ENCODE measurements at places on chromosomes 13 and 19.
A peak's percentile ranks its signal among the peaks of the same experiment; 100 is the strongest.

DNA sequence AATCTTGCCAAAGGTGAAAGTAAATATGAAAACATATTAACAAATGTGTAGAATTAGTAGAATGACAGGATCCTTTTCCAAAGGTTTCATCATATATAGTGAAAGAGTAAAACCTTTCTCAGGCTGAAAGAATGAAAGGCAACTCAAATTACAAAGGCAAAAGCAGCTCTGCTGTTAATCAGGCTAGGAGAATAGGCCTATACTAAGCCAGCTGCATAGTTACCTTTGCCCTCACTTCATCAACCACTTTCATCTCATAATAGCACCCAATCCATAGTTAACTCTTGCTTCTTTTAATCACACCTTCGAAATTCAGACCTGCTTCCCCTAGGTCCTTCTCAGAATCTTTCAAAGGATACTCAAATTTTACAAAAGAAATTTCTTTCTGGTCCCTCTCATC lies 1167.6 kb upstream of the ATXN8OS start:
- no peak for DNase-seq

GRCh38 chr19:11330127-11330526 lies 9.3 kb downstream of the RAB3D start:
- no peak for DNase-seq

- DNase-seq: no peak
Measured at GRCh38 chr13:30454991-30455390, 10.7 kb downstream of the HMGB1 start.

DNA sequence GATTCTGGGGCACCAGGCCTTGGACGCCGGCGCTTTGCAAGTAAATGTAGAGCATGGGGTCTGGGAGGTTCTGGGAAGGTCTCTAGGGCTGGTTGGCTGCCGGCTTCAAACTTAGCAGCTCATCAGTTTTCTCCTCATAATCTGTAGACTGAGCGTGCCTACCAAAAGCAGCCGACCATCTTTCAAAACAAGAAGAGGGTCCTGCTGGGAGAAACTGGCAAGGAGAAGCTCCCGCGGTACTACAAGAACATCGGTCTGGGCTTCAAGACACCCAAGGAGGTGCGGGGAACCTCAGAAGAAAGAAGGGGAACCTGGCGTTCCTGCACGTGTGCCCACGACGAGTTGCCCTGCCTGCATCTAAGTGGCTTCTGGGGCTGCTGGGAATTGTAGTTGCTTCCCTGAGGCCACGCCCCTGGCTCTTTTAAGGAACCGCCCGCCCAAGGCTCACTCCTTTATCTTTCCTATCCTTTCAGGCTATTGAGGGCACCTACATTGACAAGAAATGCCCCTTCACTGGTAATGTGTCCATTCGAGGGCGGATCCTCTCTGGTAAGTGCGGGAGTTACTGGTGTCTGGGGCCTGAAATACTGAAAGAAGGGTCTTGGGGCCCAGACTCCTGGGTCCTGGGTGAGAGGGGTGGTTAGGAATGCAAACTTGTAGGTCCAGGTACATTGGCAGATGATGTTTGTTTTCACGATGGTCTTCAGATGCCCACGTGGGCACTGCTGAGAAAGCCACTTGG lies 984 bp downstream of the RPS11 start:
- peak; percentile 24 for DNase-seq

DNA sequence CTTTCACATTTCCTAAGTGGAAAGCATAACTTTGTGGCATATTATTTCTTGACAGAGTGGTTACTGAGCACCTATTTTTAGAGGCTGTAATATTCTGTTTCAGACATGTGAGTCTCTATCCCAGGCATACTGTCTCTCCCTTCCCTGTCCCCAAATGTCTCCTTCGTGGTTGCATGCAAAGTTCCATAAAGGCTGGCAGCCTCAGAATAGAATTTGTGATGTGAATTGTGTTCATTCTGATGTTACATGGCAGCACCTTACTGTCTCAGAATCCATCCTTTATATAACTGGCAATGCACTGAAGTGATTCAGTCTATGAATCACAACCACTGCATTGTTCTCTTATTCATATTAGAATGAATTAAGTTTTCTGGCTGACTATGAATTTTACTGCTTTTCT lies 89.0 kb upstream of the SLC7A1 start:
- DNase-seq: no peak

DNA sequence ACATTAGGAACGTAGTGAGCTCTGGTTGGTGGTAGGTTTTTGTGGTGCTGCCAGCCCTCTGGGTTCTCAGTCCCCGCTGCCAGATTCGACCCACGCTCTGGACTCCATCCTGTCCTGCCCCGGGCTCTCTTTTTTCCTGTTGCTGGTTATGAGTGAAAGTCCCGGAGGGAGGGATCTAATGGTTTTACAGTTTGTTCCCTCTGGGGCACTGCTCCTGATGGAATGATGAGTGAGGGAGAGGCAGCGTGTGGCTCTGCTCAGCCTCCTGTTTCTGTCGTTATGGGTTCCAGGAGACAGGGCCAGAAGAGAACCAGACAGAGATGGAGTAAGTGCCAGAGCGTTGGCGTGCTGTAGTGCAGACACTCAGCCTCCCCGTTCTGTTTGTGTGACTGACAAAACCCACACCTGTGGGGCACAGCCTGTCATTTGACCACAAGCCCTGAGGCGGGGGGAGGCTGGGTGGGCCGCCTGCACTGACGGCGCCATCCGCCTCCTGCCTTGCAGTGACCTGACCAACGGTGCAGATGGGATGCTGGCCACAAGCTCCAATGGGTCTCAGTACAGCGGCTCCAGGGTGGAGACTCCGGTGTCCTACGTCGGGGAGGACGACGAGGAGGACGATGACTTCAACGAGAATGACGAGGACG lies 18.3 kb downstream of the ATP4B start:
- DNase-seq: no peak

DNA sequence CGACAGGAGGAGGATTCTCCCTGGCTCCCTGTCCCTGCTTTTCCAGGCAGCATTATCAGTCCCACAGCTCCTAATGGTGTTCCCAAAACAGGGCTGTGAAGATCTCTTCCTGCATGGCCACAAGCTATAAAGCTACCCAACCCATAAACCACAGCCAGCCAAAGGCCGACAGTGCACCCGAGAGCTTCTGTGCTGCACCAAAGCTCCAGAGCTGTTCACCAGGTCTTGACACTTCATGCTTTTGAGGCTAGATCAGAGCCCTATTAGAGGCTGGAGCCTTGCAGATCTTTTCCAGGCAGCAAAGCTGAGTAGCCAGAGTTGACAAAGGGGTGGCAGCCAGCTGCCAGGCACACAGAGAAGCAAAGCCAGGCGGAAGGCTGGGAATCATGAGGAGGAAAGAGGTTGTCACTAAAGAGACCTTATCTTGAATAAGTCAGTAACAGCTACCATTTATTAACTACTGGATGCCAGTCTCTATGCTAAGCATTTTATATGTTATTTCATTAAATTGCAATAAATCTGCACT lies 180.4 kb downstream of the KATNAL1 start:
- DNase-seq: no peak

DNA sequence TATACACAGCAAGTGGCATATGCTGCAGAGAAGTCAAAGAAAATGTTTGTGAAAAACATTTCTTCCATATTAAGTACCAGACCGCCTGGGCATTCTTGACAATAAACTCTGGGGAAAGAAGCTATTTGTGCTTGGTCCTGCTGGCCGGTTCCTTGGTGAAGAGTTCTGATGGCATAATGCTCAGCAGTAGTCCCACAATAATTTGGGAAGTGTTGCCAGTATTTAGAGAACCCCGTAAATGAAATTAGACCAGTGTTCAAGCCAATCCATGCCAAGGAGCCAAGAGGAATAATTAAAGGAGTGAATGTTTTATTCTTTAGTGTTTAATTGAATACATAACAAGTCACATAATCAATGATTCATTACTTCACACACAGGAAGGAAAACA lies 6.3 kb downstream of the KCTD12 start:
- no peak for DNase-seq

GRCh38 chr13:109118521-109118920 lies 489.1 kb downstream of the MYO16 start:
- no peak for DNase-seq

DNA sequence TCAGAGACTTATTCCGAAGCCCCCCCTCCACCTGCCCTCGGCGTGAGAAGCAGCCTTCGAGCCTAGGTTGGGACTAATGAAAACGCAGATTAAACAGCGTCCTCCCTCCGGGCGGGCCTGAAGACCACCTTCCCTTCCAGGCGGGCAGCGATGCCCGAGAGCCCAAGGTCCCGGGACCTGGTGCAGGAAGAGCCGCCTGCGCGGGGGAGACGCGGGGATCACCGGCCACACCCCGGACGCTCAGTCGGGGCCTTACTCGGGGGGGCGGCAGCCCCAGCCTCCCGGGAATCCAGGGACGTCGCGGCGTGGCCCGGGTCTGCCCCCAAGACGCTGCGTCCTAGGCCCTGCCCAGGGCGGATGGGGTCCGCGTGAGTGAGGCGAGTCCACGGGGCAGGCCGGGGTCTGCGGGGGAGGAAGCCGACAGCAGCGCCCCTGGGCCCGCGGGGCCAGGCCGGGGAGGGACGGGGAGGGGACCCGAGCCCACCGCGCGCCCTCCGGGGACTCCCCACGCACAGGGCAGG lies 33.3 kb upstream of the SPACA7 start:
- no peak for DNase-seq

DNA sequence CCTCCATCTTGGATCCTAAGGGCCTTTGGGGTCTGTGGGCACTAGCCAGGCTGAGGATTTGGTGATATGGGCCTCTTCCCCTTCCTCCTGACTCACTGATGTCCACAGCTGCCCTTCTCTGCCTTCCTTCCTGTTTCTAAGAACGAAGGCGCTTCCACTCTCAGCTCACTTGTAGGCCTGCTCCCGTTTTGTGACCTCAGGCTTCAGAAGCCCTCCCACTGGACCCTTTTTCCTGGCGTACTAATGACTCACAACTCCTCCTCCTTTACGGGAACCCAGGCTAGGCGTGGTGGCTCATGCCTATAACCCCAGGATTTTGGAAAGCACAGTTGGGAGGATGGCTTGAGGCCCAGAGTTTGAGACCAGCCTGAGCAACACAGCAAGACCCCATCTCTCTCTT lies 55.6 kb downstream of the TMED1 start:
- DNase-seq: no peak

DNA sequence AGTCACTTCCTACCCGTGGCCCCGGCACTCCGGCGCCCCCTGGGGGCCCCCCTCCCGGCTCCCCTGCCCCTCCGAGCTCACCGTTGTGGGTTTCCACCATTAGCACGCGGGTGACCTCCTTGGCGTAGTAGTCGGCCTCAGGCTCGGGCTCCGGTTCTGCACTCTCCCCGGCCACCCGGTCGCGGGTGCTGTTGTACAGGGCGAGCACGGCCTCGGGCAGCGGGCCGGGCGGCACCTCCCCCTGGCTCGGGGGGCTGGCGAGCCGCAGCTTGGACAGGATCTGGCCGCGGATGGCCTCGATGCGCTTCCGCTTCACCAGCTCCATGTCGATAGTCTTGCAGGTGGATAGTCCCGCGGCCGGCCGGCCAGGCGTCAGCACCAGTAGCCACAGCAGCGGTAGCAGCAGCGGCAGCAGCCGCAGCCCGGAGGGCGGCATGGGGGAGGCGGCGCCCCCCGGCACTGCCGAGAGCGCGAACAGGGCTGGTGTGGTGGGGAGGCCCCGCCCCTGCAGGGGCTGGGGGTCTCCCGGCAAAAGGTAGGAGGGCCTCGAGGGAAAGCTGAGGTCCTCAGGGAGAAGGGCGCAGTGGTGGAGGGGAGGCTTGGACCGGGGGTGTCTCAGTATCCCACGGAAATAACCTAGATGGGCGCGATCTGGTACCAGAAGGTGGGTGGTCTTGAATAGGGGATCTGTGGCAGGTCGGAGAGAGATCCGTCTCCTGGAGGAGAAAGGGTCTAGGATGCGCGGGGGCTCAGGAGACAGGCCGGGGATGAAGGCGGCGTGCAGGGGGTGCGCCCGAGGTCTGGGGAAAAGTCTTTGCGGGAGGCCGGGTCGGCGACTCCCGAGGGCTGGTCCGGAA lies 885 bp downstream of the TGFB1 start:
- no peak for DNase-seq

DNA sequence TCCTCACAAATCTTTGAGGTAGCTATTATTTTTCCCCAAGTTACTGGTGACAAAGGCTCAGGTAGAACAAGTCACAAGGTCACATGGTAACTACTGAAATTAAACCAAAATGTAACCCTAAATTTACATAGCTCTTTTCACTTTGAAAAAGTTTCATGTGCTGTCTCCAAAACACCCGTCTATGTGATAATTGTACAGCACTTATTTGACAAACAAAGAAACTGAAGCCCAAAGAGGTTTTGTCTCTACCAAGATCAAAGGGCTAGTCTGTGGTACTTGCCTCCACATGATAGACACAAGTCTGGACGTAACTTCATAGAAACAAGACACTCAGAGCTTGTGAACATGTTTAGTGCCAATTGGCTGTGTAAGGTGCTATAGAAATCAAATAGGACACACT lies 108.3 kb downstream of the SACS start:
- DNase-seq: no peak

GRCh38 chr13:91785431-91786119 lies 387.2 kb downstream of the GPC5 start:
- no peak for DNase-seq

GRCh38 chr19:45474606-45475521 lies 7.1 kb downstream of the FOSB start:
- DNase-seq: no peak

- DNase-seq: peak; percentile 58
Measured at GRCh38 chr19:47445937-47446402, 25.7 kb downstream of the SLC8A2 start.

- no peak for DNase-seq
Measured at GRCh38 chr19:5957170-5957569, 20.8 kb downstream of the RANBP3 start.

DNA sequence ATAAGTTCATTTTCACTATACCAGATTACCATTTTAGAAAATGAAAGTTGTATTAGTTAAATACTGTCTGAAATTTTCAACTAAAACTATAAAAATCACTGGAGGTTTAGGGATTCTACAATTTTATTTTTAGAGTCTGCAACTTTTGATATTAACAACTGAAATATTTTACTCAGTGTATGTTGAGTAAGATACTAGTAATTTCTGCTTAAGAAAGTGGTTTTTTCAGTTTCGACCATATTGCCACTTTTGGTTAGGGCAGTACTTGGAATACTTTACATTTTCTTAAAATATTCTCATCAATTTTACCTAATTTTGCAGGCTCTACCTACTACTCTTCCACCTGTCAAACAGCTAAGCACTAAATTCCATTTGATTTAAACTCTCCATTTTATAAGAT lies 59.6 kb downstream of the KCNRG start:
- no peak for DNase-seq

All from NCI-H2227 treated with DMSO at 0.1 percent for 48 hours (cell line).